ENCODE measurements at places on chromosomes 7 and 10.

- no peak for DNase-seq
These were observed 7.4 kb upstream of the LRRC18 start for GRCh38 chr10:48946891-48947500.

- no peak for DNase-seq
These were observed 680.2 kb downstream of the CCSER2 start for GRCh38 chr10:85008488-85009184.

- no peak for DNase-seq
These were observed 52.2 kb upstream of the MKI67 start for GRCh38 chr10:128178302-128178958.

- DNase-seq, result no peak
These were observed 182.4 kb downstream of the MYOF start for GRCh38 chr10:93299606-93300287.

DNA sequence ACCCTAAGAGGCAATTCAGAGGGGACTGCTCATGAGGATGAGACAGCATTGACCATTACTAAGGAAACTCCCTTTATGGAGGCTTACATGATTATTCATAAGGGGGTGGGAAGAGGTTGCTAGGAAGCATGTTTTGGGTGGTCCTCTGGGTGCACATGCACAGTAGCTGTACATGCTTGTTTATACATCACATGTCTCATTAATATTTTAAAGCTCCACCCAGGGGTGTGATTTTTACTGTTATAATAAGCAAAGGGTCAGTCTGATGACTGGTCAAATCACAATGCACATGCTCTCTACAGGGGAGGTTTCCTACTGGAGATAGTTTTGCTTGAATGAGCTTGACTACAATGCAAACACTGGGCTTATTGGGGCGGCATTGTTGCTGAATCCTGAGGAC is 23.8 kb upstream of the PPP1R9A start:
- no peak for DNase-seq

- DNase-seq, result no peak
These were observed at the start of gene ARMC3 for GRCh38 chr10:22927661-22928403. ARMC3 (plus strand) TSS chr10:22928053; CDS start chr10:22931997, 3,944 bp downstream.

DNA sequence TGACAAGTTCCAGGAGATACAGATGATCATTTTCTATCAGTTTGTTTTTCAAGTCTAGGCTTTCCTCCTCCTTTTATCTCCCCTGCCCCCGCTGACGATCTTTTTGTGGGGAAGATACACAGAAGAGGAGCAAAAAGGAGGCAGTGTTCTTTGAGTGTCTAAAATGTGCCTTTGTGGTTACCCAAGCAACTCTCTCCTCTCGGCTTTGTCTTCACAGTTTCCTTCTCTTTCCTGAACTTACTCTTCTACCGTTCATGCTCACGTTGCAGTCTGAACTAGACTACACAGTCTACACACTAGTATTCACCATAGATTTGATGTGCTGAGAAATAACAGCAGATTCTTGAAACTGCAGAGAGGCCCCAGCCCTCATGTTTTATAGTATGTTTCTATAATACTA is 23.6 kb downstream of the CEP41 start:
- no peak for DNase-seq

GRCh38 chr7:69687739-69688433 is 89.6 kb downstream of the AUTS2 start:
- no peak for DNase-seq

GRCh38 chr7:118312051-118312450 is 87.5 kb downstream of the ANKRD7 start:
- DNase-seq, result no peak

DNA sequence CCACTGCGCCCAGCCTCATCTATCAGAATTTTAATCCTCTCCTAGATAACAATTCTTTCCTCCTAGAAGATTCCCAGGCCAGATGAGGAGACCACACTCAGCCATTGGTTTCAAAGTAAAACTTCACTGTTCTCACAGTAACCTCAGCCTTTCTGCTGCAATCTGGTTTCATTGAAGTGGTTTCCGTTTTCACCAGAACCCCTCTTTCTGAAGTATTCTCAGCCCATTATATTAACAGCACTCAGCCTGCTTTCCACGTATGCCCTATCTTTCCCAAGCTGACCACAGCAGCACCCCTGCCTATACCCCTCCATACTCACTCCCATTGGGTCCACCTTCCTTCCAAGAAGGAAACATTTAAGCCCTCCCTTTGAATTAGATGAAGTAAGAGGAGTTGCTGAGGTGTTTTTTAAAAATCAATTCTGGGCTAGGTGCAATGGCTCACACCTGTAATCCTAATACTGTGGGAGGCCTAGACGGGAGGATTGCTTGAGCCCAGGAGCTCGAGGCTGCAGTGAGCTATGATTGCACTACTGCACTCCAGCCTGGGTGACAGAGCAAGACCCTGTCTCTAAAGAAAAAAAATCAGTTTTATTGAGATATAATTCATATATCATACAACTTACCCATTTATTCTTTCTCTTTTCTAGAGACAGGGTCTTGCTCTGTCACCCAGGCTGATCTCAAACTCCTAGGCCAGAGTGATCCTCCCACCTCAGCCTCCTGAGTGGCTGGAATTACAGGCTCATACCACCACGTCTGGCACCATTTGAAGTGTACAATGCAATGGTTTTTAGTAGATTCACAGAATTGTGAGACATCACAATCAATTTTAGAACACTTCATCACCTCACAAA is 11.3 kb downstream of the PLAU start:
- no peak for DNase-seq

DNA sequence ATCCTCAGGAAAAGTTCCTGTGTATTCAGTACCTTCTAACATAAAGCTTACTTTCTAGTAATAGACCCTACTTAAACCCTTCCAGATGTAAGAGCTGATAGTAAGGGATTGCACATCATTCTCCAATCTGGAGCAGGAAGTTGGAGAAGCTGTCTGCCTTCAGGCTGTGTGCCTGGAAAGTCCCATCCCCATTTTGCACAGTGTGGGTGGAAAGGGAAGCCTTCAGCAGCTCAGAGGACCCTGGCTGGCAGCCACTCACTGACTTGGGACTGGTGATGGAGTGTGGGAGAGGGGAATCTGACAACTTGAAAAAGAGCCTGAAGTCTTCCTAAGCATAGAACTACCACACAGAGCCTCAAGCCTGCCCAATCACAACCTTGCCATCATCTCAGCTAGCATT is 164.1 kb upstream of the ADO start:
- no peak for DNase-seq

DNA sequence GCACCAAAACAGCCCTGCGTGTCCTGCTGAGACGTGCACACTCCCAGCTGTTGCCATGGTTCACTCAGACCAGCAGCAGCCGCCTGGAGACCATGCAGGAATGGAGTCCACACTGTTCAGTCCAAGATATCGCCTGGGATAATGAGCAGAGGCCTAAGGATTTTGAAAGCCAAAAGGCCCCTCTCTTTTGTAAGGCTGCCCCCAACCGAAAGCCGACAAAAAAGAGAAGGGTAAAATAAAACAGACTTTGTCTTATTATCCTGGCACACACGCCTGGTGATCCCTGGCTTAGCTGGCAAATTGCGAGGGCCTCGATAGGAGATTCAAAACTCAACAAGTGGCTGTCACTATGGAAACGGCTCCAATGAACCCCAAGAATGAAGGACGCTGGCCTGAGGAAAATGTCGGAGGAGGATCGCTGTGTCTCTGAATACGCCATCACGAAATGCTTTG is 263.6 kb downstream of the SKIDA1 start:
- no peak for DNase-seq

DNA sequence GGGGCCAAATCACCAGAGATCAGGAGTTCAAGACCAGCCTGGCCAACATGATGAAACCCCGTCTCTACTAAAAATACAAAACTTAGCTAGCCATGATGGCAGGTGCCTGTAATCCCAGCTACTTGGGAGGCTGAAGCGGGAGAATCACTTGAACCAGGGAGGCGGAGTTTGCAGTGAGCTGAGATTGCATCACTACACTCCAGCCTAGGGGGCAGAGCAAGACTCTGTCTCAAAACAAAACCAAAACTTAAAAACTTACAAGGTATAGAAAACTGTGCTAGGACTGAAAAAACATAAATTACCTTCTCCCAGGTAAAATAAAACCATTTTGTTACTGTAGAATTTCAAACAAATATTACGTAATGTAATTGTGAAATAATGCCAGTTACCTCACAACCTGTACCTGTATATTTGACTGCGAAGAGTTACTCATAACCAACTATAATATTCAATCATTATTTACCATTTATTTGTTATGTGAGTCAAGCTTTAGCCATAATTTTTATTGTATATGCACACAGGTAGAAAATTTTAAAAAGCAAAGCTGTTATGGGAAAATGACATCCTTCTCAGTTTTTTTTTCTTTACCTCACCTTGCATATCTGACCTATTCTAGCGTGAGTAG is 180.9 kb downstream of the SEMA3A start:
- no peak for DNase-seq

GRCh38 chr10:91123261-91123660 is 97.2 kb upstream of the PCGF5 start:
- no peak for DNase-seq

- DNase-seq, result no peak
These were observed 41.9 kb upstream of the PRKAR1B start for GRCh38 chr7:768881-769504.

DNA sequence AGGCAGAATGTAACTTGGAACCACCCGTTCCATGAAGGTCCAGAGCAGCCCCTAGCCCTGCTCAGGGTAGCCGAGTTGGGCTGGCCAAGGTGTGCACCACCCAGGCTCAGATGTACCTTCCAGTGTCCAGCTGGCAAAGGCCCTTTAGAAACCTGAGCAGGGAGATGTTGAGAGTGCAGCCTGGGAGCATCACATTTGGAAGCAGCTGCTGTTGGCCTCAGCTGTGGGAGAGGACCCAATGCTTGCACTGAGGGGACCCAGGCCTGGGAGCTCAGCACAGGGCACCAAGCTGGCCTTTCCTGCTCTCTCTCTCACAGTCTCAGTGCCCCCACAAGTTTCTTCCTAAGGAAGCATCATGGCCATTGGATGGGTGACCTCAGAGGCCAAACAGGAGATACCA is 33.5 kb downstream of the ANXA8 start:
- no peak for DNase-seq

- DNase-seq, result no peak
These were observed 100.8 kb downstream of the PRTFDC1 start for GRCh38 chr10:24851629-24852028.

GRCh38 chr10:86699991-86700840 is 31.9 kb downstream of the LDB3 start:
- no peak for DNase-seq

- DNase-seq, result no peak
These were observed 271.5 kb upstream of the ZWINT start for GRCh38 chr10:56632537-56632936.

DNA sequence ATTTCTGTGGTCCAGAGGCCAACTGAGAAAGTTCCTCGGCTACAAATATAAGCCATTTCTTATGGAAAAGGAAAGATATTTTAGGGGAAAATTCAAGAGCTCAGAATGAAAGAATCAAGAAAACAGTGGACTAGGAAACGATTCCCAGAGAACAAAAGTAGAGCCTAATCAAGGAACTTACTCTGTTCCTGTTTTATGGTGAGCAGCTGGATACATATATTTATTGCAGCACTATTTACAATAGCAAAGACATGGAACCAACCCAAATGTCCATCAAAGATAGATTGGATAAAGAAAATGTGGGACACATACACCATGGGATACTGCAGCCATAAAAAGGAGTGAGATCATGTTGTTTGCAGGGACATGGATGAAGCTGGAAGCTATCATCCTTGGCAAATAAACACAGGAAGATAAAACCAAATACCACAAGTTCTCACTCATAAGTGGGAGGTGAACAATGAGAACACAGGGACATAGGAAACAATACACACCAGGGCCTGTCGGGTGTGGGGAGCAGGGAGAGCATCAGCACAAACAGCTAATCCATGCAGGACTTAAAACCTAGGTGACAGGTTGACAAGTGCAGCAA is 298.7 kb downstream of the THSD7A start:
- no peak for DNase-seq

- DNase-seq, result no peak
These were observed 66.3 kb downstream of the INSIG1 start for GRCh38 chr7:155363852-155364600.

DNA sequence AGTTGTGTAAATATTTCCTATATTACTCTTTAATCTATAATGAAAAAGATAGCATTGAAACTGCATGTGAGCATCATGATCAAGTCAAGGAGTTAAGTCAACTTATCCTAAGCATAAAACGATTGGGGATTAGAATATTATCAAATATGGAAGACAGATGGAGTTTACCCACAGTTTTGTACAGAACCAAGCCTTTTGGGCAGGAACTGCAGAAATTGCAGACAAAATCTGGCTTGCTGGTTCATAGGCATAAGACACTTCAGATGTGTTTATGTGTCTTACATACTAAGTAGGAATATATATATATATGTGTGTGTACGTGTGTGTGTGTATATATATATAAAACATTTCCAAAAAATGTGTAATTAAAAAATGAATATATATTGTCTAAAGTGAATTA is 375.4 kb upstream of the TPK1 start:
- no peak for DNase-seq

DNA sequence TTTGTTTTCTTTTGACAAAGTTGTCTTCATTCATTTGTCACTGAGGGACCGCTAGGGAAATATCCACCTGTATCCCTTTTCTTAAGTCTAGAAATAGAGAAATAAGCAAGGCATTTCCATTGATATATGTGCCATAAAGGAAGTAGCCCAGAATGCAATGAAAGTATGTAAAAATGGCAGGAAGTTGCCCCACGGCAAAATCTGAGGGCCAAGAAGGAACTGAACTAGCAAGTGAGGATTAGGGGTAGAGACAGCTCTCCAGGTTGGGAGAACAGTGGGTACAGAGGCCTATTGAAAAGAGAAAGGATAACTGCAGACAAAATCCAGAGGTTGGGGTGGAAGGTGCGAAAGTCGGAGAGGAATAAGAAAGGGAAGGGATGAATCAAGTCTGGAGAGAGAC is 56.6 kb upstream of the TOMM7 start:
- DNase-seq, result no peak

DNA sequence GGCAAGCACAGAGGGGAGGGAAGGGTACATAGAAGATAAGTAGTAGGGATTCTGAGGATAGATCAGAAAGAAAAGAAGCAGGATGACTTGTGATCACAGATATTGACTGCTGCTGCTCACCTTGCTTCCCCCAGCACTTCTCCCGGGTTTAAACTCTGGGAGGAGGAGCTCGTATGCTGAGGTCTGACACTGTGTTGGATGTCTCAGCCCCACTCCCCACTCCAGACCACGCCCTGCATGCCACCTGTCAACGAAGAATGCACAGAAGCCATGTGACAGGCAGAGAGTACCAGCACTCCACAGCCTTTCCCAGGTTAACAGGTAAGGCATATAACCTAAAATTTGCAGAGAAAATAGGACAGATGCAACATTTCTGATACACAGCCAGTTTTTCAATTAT is 388.9 kb downstream of the TNS3 start:
- DNase-seq, result no peak
